Activated CD8-positive, alpha-beta memory T cell treated with anti-CD3 and anti-CD28 coated beads, Interleukin-2, amount 50 U/mL, for 4 hours (primary cell): ENCODE measurements at places on chromosomes 5 and 9.

DNA sequence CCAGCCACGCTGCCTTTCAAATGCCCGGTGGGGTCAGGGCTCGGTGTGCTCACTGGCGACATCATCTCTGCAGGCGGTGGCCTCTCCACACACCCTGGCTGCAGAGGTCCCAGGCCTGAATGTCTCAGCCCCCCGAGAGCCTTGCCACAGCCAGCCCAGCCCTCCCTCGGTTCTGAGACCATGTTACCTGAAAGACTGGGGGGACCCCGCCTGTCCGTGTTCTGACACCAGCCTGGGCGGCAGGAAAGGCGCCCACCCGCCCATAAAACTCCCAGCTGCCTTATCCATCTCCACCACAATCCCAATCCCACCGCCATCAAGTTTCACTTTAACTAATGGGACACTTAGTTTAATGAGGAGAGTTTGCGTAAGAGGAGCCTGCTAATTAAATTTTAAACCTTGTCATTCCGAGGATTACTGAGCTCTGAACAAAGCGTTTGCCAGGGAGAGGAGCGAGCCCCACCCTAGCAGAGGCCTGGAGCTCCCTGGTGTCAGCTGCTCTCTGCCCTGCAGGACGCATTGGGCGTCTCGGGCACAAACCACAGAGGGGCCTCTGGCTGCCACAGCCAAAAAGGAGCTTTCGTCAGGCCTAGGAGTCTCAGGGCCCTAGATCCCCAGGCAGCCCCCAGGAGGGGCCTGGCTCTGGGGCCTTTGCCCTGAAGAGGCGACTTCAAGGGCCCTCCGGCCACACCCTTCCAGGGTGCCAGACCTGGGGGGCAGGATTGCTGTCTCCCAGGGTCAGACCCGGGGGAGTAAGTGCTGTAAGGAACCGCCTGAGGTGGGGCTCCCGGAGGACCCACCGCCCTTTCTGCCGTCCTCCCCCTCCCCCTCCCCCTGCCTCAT is 15.3 kb downstream of the LHX3 start:
- DNase-seq: no peak

DNA sequence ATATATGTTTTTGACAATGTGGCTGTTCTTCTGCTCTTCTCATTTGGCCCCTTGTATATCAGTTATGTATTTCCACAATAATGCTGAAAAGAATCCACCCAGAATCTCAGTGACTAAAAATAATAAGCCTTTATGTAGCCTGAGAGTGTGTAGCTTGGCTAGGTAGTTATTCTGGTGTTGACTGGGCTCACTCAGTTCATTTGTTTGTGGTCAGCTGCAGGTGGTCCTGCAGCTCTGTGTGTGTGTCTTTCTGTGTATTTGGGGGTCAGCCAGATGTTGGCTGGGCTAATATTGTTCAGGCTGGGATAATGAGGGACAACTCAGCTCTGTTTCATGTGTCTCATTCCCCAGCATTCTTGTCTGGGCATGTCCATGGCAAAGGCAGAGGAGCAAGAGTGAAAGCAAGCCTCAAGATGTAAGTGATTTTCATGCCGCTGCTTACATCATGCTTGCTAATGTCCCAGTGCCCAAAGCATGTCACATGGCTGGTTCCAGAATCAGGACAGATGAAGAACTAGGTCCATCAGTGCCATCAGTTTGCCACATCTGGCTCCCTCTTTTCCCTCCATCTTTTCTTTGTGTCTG is 162.8 kb downstream of the KCTD16 start:
- DNase-seq: no peak

- DNase-seq: no peak
Measured at GRCh38 chr5:172866802-172867748, 33.0 kb downstream of the ERGIC1 start.

- DNase-seq: no peak
Measured at GRCh38 chr9:115553060-115553773, 435.3 kb upstream of the TNC start.

- no peak for DNase-seq
Measured at GRCh38 chr9:19720377-19720776, 68.5 kb downstream of the SLC24A2 start.

DNA sequence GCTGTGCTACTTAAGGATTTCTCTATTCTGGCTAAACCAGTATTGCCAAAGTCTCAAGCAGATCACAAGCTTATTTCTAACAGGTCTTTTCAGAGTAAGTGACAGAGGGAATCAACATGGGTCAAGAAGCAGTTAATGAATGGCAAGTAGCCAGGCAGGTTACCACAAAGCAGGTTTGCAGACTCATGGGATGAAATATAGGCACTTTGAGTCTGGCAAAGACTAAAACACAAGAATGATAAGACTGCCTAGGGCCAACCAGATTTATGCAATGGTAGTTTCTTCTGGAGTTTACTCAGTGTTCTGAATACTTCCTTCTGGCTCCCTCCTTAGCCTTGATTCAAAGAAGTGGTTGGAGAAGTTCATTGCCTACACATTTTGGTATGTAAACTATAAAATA is 3.6 kb downstream of the HMGCS1 start:
- no peak for DNase-seq

GRCh38 chr9:35729700-35730485 is 2.1 kb downstream of the TLN1 start:
- DNase-seq: no peak

DNA sequence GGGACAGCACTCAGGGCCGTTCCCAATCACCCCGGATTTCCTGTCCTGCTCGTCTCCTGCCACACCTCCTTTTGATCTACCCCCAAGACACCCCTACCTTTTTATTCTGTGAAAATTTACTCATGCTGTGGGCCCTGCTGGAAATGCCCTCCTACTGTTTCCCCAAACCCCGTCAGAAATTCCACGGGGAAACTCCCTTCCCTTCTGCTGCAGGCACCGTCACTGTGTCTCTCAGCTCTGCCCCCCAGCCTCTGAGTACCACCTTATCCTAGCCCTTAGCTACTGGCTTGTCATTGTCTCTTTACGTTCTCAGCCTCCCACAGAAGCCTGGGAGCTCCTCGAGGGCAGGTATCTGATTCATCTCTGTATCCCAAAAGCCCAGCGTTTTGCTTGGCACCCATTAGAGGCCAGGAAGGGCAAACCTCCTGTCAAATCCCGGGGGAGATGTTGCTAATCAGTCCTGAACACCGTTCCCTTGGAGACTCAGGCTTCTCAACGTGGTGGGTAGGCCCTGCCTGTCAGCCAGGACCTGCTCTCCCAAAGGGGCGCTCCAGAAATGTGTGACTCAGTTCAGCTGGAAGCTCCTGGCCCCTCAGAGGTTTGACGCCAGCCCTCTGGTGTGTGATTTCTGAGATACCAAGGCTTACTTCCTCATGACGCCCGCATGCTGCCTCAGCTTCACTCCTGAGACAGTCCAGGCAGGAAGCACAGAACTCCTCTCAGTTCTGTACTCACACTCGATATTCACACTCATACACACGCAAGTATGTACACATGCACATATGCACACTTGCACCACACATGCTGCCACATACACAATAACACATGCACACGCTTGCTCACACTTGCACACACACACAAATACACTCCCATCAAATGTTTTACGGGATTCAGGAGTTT is 50.7 kb upstream of the GRHPR start:
- no peak for DNase-seq

DNA sequence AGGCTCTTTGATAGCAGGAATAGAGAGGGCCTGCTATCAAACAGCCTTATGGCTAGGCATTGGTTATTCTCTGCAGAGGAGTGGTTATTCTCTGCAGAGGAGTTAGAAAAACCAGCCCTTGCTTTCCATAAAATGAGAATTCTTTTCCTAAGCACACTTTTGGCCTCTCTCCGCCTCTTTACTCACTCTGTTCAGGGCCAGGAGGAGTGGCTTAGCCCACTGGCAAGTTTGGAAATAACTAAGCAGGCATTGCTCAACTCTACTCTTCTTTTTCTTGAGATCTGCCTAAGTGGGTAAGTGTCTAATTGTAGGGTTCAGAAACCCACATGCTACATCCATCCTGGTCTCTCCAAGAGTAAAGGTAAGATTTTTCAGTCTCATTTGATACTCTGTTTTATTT is 341.7 kb downstream of the KIAA0825 start:
- DNase-seq: no peak

- DNase-seq: no peak
Measured at GRCh38 chr9:10235376-10235775, 377.4 kb downstream of the PTPRD start.

DNA sequence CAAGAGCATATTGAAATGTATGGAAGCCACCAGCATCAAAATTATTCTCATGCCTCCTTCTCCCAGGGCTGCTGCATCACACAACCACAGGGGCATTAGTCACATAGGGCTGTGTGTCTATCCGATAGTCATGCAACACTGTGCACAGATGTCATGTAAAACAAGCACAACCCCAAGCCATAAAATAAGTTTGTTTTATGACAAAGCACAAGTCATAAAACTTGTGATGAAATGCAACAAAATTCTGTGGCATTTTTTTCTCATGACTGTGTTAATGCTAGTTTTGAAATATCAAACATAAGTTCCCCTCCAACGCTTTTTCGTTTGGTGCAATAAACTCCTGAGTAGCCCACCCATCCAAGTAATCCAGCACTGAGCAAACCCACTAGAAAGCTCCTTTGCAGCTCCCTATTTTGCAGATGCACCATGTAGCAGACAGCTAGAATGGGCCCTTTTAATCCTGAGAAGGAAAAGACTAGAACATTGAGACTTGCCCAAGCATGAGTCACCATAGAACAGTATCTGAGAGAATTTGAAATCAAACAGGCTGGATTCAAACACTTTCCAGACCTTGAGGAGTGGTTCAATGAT is 93.3 kb upstream of the ZNF366 start:
- DNase-seq: no peak

GRCh38 chr5:140713562-140714094 is 13.4 kb downstream of the ZMAT2 start:
- DNase-seq: no peak

GRCh38 chr5:101326766-101327165 is 423.7 kb upstream of the ST8SIA4 start:
- no peak for DNase-seq

- DNase-seq: no peak
Measured at GRCh38 chr9:135224286-135224877, 136.9 kb downstream of the OLFM1 start.

DNA sequence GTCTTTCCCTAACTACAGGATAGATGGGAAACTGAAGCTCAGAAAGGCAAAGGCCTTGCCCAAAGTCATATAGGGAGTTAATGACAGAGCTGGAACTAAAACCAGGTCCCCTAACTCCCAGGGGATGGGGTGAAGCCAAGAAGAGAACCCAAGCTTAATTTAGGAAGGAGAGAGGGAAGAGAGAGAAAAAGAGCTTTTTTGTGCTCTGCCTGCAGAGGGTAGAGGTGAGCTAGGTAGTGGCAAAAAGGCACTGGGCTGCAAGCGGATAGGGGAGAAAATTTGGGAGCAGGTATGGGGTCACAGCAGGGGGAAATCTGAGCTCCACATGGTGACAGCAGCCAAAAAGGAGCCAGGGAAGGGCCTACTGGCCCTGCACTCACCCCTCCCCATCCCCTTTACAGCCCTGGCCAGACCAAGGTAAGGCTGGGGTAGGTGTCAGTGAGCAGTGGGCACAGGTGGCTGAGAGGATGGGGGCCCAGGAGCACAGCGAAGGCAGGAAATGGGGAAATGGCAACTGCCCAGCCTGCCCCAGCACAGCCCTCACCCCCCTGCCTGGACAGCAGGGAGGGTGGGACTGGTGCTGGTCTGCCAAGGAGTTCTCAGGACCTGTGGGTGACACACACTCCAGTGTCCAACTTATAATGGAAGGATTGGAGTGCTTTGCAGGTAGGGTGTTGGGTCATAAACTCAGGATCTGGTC is 3.3 kb downstream of the ENHO start:
- DNase-seq: no peak

- no peak for DNase-seq
Measured at GRCh38 chr9:106526716-106527204, 336.2 kb upstream of the ZNF462 start.

DNA sequence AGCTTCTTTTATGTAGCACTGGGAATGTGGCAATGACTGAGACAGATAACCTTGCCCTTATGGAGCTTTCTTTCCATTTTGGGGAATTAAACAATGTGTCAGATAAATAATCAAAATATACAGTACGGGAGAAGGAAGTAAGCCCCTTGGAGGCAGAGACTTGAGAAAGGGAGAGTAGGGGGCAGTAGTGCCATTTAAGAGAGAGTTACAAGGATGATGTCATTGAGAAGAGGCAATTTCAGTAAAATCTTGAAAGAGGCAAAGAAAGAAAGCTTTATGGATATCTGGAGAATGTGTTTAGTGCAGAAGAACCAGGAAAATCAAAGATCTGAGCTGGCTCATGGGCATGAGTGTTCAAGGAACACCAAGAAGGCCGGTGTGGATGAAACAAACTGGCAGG is 77.3 kb downstream of the KCTD16 start:
- no peak for DNase-seq

DNA sequence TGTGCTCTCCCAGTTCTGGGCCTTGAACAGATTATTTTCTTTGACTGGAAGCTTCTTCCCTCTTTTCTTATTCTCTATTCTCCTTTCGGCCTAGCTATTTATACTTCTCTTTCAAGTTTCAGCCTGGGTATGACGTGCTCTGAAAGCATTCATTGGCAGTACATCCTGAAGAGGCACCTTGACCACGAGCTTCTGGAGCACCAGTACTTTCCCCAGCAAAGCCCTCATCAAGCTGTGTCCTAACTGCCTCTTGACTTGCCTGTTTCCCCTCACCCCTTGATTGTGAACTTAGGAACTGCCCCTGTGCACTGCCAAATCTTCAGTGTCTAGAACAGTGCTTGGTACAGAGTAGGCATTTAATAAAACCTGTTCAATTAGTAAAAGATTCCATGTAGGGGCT is 154.9 kb downstream of the KCTD16 start:
- no peak for DNase-seq

DNA sequence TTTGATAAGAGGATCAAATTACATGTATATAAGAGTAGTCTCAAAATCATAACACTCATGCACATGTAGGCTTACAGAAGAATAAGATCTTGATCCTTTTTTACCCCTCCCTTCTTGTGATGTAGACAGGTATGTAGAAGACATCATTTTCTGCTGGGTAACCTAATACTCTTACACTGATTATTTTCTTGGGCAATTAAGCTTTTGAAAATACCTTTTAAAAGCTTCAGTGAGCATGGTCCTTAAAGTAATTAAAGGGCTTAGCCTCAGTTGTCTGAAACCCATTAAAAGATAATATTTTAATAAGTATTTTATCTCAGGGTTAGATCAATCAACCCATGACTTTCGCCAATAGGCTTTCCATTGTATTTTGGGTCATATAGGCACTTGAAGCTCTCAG is 50.6 kb downstream of the ALDH1A1 start:
- DNase-seq: no peak

- no peak for DNase-seq
Measured at GRCh38 chr5:162466011-162466410, 398.4 kb downstream of the GABRG2 start.
